ENCODE measurements at places on chromosomes 7 and 10. TPM values are rescaled to one million over a fixed set of nuclear protein-coding genes. Genes with fewer than 3 reads are reported as not detected.

The GLI3 gene
- total RNA-seq, result 15.0 TPM

The CALML3 gene
- 501 TPM for total RNA-seq

The CCDC146 gene
- 6.7 TPM for total RNA-seq

The MRLN gene
- total RNA-seq, result not detected

The MXI1 gene
- total RNA-seq, result 35.8 TPM

The EBLN1 gene
- total RNA-seq, result not detected

The SYT15 gene
- 1.4 TPM for total RNA-seq

The GTF2IRD1 gene
- 49.1 TPM for total RNA-seq

The C10orf62 gene
- 0.16 TPM for total RNA-seq

The ZNF727 gene
- total RNA-seq, result 0.48 TPM

DNA sequence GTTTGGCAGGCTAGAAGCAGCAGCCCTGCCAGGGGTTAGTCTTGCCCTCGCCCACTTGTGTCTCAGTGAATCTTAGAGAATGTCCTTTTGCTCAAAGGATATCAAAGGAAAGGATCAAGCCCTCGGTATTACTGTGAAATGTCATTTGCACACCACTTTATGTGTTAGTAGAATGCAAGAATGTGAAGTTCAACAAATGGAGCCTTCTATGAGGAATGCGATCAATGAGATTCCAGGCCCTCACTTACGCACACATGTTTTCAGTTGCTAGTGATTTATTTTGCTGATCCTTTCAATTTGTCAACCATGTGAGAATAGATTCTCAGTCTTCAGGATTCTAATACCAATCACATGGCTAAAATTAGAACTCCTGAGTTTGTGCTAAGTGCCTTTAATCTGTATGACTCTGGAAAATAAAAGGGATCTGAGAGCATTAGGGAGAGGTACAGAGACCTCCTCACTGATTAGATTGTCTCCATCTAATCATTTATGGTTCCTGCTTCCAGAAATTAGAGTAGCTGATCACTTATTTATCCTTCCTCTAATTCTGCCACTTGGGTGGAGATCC is 123.0 kb upstream of the SP4 start:
- no peak for ATAC-seq

- no peak for ATAC-seq
These were observed 75.2 kb downstream of the DNAJB6 start for GRCh38 chr7:157412021-157412443.

GRCh38 chr7:24932815-24933214 is 47.2 kb downstream of the OSBPL3 start:
- ATAC-seq, result no peak

- ATAC-seq, result no peak
These were observed 50.1 kb downstream of the SFTPD start for GRCh38 chr10:79898597-79899325.

GRCh38 chr7:110803602-110804143 is 287.3 kb upstream of the LRRN3 start:
- no peak for ATAC-seq

DNA sequence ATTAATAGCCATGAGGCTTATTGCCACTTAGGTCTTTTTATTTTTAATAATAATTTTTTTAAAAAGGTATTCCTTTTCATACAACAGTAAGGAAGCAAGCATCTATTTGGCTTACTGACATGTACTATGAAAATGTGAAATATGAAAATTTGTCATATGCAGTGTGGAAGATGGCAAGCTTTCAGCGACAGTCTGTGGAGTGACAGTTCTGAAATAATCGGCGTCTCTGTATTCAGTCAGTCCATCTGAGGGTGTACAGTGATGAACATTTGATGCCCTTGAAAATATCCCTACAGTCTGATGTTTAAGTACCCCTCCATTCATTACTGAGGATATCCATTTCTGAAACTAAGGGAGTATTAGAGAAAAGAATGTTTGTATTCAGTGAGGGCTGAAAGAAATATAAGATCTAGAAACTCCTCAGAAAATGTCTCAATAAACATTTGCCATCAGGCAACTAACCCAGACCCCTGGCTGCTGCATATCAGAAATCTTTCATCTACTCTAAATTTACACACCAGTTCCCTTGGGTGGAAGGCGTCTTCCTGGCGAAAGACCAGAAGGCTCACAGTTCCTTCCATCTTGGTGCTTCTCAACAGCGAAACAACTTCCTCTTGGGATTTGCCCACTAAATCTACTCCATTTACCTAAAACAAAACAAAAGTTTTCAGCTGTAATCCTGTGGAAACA is 440.6 kb downstream of the PARD3 start:
- ATAC-seq, result no peak

GRCh38 chr7:110090110-110090820 is 1000.7 kb upstream of the LRRN3 start:
- ATAC-seq, result no peak

GRCh38 chr7:80665526-80665925 is 27.1 kb downstream of the CD36 start:
- peak; percentile 50 for ATAC-seq

DNA sequence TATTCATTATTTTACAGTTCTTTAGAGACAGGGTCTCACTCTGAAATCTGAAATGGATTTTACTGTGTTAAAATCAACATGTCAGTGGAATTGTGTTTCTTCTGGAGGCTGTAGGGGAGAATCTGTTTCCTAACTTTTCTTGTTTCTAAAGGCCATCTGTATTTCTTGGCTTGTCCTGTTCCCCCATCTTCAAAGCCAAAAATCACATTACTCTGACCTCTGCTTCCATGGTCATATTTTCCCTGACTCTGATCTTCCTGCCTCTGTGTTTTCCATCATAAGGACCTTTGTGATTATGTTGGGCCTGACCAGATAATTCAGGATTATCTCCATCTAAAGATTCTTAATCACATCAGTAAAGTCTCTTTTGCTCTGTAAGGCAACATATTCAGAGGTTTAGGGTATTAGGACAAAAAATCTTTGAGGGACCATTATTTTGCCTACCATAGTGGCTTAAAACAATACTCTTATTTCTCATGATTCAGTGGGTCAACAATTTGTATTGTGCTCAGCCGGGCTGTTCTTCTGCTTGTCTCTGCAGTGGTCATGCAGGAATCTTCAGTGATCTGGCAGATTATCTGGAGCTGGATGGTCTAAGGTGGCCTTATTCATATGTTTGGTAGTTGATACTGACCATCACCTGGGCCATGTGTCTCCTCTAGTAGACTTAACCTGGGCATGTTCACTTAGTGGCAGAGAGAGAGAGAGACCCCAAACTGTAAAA is 5.7 kb downstream of the ANLN start:
- no peak for ATAC-seq

- ATAC-seq, result no peak
These were observed 69.2 kb downstream of the LHPP start for GRCh38 chr10:124530816-124531215.

GRCh38 chr7:156662277-156662676 is 21.7 kb downstream of the RNF32 start:
- no peak for ATAC-seq

GRCh38 chr10:117549100-117549585 is 6.6 kb downstream of the EMX2 start:
- ATAC-seq, result no peak

- ATAC-seq, result no peak
These were observed 40.3 kb upstream of the TRIM8 start for GRCh38 chr10:102603946-102604345.

GRCh38 chr10:107971973-107972372 is 807.5 kb upstream of the SORCS1 start:
- ATAC-seq, result no peak

DNA sequence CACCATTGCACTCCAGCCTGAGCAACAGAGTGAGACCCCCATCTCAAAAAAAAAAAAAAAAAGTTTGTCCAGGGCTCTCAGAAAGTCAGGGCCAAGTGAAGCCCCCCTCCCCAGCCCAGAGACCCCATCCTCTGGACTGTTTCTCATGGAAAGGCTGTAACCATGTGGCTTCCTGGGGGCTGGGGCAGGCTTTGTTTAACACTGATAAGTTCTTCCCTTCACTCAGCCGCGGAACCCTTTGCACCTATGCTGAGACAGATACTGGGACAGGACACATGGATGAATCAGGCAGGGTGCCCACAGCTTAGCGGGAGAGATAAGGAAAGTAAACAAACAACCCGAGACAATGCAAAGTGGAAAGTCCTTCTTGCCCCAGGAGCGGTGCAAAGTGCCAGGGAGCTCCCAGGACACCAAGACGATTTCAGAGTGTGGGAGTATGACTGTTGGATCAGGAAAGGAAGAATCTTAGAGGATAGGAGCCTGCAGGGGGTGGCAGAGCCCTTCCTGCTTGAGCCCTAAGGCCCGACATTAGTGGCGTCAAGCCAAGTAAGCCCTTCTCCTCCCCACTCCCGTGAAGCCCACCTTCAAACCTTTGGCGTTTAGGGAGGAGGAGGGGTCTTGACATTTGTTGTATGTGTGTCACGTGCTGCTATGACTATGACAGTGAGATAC is 11.6 kb downstream of the MLXIPL start:
- peak; percentile 23 for ATAC-seq

DNA sequence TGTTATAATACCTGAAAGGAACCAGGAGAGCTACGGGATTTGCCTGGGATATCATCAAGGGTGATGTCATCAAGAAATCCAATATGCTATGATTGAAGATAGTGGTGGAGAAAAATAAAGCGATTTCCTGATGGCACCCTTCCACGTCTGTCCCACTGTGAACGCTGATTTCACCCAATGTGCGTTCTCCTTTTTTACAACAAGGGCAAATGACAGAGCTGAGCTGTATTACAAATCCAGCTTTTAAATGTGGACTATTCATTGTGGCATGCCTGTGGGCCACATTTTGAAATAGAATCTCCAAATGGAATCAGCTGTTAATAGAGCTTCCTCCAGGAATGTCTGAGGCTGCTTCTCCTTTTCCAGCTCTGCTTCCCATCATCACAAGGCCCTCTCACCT is 23.3 kb downstream of the SLC13A4 start:
- ATAC-seq, result no peak

- ATAC-seq, result no peak
These were observed 727 bp upstream of the PDSS1 start for GRCh38 chr10:26696786-26697162.

DNA sequence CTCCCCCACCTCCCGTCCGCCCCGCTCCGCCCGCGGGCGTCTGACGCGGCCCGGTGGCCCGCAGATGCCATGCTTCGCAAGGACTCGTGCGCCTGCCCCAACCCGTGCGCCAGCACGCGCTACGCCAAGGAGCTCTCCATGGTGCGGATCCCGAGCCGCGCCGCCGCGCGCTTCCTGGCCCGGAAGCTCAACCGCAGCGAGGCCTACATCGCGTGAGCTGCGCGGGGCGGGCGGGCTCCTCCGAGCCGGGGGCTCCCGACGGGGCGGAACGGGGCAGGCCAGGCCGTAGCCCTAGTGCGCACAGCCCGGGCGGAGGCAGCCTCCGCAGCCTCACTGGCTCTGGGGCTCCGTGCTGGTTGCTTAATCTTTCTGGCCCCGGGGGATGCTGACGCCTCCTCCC is 2.8 kb downstream of the ASIC3 start:
- peak; percentile 66 for ATAC-seq

DNA sequence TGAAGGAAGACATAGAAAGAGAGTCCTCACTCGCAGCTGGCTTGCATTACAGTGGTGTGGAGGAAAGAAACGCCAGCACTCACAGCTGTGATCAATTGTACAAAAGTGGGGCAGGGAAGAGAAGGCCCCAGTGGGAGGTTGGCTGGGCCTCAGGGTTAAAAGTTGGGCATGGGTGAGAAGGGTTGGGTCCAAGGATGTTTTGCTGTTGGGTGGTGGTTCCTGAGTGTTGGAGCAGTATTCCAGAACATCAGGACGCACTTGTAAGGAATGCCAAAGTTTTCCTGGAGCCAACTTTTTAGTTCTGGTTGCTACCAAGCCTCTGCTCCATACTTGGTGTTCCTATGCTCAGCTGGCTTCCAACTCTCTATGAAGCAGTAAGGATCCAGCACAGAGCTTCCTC is 55.4 kb upstream of the MKRN1 start:
- ATAC-seq, result no peak

GRCh38 chr7:151838861-151839381 is 38.0 kb downstream of the PRKAG2 start:
- ATAC-seq, result peak; percentile 72

- peak; percentile 14 for ATAC-seq
These were observed 22.8 kb upstream of the ANKRD2 start for GRCh38 chr10:97549587-97550322.

DNA sequence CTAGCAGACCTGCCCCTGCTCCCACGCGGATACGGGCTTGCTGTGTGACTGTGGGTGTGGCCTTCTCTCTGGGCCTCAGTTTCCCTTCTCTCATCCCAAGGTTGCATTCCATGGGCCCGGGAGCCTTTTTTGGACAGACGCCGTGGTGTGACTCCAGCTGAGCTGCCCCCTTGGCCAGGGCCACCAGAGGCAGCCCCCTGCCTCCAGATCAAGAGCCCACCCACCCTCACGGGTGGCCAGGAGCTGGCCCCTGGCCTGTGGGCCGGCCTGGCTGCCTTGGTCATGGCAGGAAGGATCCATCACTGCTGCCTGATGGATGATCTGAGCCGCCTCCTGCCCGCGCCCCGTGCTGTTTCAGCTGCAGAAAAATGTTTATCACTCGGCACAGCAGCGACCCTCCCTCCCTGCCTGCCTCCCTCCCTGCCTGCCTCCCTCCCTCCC is 27.8 kb upstream of the ELFN1 start:
- no peak for ATAC-seq

DNA sequence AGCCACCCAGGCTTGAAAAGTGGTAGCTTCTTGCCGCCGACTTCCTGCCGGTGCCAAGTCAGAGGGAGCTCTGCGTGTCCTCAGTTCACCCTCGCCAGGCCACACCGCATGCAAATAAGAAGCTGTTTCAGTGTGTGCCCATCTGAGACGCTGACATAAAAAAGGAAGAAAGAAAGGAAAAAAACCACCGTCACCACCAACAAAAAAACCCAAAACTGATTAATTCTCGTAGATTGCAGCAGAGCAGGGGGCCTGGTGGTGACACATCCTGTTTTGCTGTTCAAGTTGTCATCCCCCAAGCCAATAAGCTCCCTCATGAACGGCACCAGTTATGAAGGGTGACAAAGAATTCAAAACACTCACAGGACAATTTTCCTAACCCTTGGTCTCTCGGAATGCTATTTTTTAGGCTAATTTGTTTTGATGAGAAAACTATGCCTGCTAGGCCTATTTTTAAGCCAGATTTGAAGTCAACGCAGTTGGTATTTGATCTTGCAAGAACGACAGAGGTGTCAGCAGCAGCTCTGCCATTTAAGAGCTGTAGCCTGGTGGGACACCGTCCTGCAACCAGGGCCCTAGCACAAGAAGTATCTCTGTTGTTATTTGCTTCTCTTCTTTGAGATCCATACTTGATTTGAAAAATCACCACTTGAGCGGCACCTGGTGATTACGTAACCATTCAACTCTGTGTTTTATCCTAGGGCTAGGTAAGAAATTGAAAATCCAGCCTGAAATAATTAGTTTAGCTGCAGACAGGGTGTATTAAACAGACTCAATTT is 145.6 kb downstream of the PFKFB3 start:
- peak; percentile 68 for ATAC-seq

DNA sequence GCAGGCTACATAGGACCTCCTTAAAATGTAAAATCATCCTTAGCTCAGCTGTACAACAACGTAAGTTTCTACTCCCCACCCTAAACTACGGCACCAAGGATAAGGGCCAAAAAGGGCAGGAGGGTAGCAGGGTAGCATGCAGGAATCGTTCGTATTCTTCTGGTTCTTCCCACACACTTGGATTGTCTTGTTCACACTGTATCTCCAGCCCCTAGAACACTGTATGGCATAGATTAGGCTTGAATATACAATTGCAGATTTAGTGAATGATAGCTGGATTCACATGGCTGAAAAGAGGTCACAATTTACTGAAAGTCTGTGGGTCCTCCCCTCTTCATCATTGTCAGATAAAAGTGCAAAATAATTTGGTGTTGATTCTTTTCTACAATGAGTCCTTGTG is 28.2 kb upstream of the PRKAR2B start:
- no peak for ATAC-seq

All from esophagus mucosa (tissue), 1 donor.